ENCODE measurements at places on chromosomes 6 and 20.

DNA sequence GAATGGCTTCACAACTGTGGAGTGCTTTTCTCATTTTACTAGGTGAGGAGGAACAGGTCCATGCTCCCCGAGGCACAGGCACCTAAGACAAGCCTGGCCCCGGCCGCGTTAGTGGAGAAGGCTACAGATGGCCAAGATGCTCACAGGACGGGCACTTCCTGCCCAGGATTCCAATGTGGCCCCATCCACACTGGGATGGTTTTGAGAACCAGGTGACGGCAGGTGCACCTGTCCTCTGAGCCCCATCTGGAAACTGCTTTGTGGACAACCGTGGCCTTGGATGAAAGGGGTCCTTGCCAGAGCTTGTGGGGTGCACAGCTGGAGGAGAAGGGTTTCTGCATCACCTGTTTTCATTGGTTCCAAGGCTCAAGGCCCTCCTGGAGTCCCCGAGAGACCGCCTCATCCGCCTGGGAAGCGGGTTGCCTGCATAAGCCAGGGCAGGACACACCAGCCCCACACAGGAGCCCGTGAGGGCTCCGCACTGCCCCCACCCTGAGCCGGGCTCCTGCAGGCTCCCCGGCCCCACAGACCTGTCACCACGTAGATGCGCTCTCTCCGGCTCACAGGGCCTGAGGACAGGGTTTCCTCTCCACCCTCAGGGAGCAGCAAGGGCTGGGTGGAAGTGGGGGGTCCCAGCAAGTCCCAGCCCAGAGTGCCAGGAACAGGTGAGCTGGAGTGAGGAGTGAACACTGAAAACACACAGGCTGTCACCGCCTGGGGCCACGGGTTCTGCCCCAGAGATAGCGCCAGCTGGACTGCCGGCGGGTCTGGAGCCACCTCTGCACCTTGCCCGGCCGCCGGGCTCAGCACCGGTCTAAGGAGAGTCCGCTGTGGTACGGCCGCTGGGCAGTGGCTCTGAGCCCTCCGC is 18.3 kb downstream of the NTSR1 start:
- DNase-seq, result no peak

DNA sequence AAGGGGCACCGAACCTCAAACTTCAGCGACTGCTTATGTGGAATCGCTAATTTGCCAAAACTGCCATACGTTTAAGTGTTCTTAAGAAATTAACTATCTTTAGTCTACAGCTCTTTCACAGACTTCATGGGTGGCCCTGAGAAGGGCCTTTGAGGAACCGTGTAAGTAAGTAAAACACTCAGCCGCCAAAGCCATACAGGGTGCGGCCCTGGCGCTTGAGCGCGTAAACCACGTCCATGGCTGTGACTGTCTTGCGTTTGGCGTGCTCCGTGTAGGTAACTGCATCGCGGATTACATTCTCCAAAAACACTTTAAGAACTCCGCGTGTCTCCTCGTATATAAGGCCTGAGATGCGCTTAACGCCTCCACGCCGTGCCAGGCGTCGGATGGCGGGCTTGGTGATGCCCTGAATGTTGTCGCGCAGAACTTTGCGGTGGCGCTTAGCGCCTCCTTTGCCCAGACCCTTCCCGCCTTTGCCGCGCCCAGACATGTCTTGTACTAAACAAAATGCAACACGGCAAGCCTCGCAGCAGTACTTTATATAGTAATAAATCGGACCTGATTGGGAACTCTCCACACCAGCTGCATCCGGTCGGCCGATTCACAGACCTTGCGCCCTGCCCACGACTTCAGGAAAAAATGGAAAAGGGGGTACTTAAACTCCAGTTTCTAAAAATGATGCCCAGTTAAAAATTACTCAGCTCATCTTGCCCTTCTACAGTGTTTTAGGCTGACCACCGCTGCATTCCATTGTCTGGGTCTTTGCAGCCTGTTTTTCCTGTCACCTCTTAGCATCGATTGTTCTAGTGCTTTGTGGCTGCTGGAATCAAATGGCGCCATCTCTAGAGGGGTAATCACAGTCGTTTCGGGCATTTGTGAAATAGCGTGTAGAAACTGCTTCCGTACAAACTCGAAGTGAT is 38.9 kb downstream of the OR2B2 start:
- no peak for DNase-seq

GRCh38 chr6:96522465-96523009 is 931 bp downstream of the UFL1 start:
- peak; percentile 24 for DNase-seq

- peak; percentile 47 for DNase-seq
Measured at GRCh38 chr20:45892049-45892825, 1.1 kb downstream of the CTSA start.

DNA sequence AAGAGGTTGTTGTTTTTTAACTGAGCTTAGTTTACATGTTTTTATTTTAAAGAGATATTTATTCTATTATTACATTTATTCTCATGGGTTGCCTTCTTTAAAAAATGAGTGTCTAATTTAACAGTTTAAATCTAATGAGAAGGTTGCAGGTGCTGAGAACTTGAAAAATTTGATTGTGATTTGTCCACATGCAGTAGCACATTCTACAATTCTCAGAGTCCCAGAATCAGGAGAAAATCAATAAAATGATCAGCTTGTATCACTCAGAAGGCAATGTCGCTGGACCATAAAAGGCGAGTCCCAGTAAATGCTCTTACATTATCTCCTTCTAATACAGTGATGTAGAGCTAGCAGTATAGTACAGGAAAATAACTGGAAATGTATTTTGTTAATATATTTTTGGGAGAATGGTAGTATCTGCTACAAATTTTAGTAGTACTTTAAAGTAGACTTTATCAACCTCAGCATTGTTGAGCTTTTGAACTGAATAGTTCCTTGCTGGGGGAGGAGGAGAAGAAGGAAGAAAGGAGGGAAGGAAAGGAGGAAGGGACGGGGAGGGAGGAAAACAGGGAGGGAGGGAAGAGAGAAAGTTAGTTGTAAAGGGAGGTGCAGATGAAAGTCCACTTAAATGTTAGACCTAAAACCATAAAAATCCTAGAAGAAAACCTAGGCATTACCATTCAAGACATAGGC is 458.0 kb downstream of the DOK5 start:
- DNase-seq, result no peak

GRCh38 chr6:33070909-33071308 is 2.5 kb downstream of the HLA-DPA1 start:
- DNase-seq, result no peak

GRCh38 chr20:61253264-61253639 is 1.2 kb downstream of the CDH4 start:
- DNase-seq, result no peak

- DNase-seq, result no peak
Measured at GRCh38 chr20:49646126-49646525, 67.6 kb downstream of the B4GALT5 start.

DNA sequence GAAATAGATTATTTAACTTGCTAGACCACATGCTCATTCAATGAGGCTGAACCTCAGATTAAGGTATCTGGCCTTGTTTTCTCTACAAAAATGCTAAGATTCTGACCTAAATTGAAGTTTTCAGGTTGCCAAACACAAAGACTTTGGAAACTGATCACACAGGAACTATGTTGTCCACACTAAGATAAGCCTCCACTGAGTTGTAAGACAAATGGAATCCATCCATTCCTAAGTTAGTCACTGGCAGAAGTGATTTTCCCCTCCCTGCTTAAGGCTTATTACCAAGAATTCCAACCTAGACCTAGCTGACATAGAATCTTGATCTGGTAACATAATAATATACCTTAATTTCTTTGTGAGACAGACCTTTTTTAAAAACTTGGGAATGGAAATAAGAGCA is 608.1 kb downstream of the TENT5A start:
- no peak for DNase-seq

GRCh38 chr6:149433405-149433804 is 33.3 kb downstream of the SUMO4 start:
- DNase-seq, result no peak

- no peak for DNase-seq
Measured at GRCh38 chr6:168310945-168311344, 8.6 kb downstream of the DACT2 start.

GRCh38 chr20:2878515-2878914 is 5.2 kb downstream of the PTPRA start:
- no peak for DNase-seq

DNA sequence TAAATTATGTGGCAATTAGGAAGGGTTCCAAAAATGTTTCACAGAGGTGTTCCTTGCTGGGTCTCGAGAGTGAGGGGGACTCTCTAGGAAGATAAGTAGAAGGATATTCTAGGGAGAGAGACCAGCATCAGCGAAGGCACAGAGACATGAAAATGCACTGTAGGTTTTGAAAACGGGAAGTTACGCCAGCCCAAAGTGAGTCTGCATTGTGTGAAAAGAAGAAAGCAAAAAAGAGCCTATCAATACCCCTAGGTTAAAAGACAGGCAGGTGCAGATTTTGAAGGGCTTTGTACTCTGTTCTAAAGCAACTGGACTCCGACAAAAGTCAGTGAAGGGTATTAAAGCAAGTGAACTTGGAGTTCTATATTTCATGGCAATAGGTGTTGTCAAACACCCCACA is 25.7 kb upstream of the MRAP2 start:
- no peak for DNase-seq

DNA sequence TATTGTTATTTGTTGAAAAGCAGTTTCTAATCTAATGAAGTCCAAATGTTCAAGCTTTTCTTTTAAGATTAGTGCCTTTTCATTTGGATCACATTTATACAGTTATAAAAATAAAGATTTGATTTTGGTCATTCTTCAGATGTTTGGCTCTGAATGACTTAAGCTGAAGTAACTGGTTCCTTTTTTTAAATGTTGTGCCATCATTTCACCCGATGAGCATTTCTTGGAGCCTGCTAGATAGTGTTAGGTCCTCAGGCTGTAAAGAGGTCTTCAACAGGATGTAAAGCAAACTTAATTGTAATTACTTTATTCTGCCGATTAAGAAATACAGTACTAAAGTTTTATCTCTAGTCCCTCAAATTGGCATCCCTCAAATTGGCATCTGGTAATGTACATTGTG is 41.2 kb upstream of the ASIP start:
- no peak for DNase-seq

- DNase-seq, result no peak
Measured at GRCh38 chr20:57870597-57871236, 160.9 kb upstream of the PMEPA1 start.

GRCh38 chr20:23050847-23051627 is 1.6 kb upstream of the THBD start:
- peak; percentile 42 for DNase-seq

- DNase-seq, result no peak
Measured at GRCh38 chr6:157842212-157842611, 19.2 kb downstream of the SNX9 start.

DNA sequence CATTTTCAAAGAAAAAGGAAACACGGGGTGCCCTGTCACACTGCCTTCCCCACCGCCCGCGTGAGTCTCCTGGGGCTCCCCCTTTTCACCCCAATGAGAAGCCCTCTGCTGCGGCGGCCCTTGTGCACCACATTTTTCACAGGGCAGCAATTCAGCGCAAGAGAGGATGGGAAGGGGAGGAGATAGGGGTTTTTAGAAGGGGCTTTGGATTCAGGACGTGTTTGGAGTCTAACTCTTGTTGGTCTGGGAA is 726 bp upstream of the ARFGEF3 start:
- no peak for DNase-seq

DNA sequence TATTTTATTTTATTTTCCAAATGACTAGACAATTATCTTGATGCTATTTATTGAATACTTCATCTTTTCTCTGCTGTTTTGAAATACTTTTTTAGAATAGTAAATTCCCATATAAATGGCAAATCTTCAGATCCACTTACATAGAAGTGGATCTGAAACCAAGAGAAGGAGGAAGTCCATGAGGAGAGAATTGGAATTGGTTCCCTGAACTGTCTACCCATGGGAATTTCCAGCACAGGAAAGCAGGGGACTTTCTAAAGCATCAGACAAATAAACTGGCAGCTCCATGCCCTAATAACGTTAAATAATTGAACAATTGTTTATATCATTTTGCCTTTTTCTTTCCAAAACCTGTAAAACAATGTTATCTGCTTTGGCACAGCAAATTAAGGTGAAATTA is 47.1 kb upstream of the PNRC1 start:
- DNase-seq, result no peak

DNA sequence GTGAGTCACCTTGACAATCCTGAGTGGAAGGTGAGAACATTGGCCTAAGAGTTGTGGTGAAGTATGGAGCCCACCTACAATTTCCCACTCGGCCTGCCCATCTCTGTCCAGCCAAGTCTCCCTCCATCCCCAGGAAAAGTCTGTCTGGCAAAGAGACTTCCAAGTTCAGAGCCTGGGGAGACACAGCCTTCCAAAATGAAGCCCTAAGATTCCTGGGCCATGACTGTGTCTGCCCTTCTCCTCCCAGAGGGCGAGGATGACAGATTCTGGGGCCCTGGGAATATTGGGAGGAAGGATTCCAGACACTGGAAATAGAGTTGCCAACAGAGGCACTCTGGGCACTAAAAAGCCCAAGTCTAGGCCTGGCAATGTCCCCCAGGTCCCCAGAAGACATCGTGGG is 176.8 kb downstream of the NFATC2 start:
- DNase-seq, result no peak

- no peak for DNase-seq
Measured at GRCh38 chr6:149896491-149896890, 1.4 kb downstream of the RAET1E start.

DNA sequence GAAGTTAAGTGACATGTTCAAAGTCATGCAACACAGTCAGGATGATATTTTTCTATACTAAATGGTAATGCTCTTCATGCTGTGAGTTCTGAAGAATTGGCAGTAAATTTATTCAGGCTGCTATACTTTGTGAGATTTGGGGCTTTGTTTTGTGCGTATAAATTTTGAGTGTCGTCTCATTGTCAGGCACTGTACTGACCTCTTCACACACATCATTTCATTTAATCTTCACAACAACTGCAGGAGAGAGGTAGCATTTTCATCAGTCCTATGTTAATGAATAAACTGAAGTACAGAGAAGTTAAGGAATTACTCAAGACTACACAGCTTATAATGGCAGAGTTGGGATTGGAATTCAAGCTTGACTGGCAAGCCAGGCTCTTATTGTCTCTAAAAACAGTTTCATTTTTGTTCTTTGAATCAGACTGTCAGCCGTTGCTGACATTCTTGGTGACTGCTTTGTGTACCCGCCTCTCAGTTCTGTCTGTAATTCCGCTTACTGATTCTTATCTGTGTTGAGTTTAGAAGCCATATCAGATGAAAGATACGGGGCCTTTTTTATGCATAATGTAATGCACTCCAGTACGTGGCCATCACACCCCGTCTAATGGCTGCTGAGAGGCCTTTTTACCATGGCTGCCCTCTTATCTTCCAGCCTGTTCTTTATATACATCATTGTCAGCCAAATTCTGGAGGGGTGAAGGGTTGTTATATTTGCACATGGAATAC is 274.9 kb downstream of the UTRN start:
- no peak for DNase-seq

- DNase-seq, result no peak
Measured at GRCh38 chr6:71268735-71269437, 19.7 kb upstream of the OGFRL1 start.

- DNase-seq, result peak; percentile 23
Measured at GRCh38 chr6:36195471-36196112, 952 bp upstream of the BRPF3 start.

DNA sequence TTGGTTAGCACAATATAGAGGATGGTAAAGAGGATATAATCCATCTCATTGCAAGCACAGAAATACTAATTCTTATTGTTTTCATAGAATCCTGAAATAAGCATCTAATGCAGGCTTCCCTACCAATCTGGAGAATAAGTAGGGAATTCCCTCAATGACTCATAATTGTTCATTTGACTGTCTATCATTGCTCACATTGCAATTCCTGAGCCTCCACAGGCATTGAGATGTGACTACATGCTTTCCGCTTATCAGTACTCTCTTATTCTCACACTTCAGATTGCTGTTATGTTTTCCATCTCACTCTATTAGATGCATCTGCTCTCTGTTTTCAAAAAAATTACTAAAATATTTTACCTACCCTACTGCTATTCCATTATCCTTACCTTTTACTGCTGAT is 216.2 kb upstream of the PRSS16 start:
- DNase-seq, result no peak
